ENCODE measurements at places on chromosomes 12 and 14. TPM values are rescaled to one million over a fixed set of nuclear protein-coding genes. Genes with fewer than 3 reads are reported as not detected.

Gene TAS2R9
- total RNA-seq = not detected

Gene TMEM119
- 0.16 TPM for total RNA-seq

Gene PRB2
- total RNA-seq = not detected

Gene ACOT4
- 1.5 TPM for total RNA-seq

Gene CAPRIN2
- total RNA-seq = 16.2 TPM

Gene PPP1R13B
- 8.6 TPM for total RNA-seq

Gene AP5M1
- total RNA-seq = 49.6 TPM

Gene ACADS
- total RNA-seq = 17.6 TPM

Gene RNASE3
- total RNA-seq = not detected

Gene ESYT1
- 225 TPM for total RNA-seq

Gene ATG101
- 33.3 TPM for total RNA-seq

Gene GUCY2C
- not detected for total RNA-seq

Gene DDX55
- 46.8 TPM for total RNA-seq

Gene DNAJC22
- total RNA-seq = 0.05 TPM

Gene TAS2R13
- total RNA-seq = 1.3 TPM

Gene GPR84
- 0.32 TPM for total RNA-seq

Gene SRRM4
- total RNA-seq = not detected

Gene C12orf50
- total RNA-seq = 0.18 TPM

Gene FGD6
- 0.91 TPM for total RNA-seq

Gene IL31
- total RNA-seq = not detected
